Effector CD4-positive, alpha-beta T cell (primary cell): ENCODE measurements at places on chromosomes 4 and X.

DNA sequence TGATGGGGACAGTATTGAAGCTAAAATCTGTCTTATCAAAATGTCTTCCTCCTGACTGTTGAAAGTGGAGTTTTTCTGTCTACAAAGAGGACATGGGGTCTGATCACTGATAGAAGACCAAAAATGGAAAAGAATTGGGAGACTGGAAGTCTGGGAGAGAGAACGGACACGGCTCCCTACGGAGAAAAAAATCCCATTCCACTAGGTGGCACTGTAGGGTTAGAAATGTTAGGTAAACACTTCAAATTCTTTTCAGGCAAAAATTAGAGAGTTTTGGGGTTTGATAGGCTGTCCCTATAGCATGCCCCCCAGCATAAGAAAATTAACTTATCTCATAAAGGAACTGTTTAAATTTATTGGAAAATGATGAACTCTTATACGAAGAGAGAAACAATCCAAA, 200.5 kb downstream of the FAM133A start:
- DNase-seq = no peak

GRCh38 chr4:7828793-7829301, 110.8 kb downstream of the AFAP1 start:
- DNase-seq = no peak

DNA sequence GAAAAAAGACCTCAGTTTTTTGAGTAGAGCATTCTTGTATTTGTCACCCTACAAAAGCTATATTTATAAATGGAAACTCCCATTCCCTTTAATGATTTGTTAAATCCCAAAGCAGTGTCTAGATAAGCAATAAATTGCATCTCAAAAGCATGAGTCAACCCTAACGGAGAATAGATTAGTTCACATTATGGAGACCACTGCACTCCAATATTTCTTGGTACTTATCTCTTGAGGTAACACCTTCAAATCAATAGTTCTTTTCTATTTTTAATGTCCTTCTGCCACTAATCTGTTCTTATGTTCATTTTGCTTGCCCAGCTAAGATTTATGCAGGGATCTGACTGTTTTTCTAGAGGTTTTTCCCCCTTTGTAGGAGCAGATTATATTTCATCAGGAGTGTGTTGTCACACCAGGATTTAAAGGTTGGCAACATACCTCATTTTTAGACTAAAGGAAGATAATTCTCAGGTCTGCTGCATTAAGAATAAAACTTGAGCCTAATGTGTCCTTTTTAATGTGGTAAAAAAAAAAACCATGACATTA, 91.4 kb upstream of the ADGRG2 start:
- DNase-seq = no peak

GRCh38 chr4:184392748-184393559, 81.4 kb downstream of the IRF2 start:
- no peak for DNase-seq

- no peak for DNase-seq
These were observed 957 bp downstream of the TIMM17B start for GRCh38 chrX:48896611-48897011.

DNA sequence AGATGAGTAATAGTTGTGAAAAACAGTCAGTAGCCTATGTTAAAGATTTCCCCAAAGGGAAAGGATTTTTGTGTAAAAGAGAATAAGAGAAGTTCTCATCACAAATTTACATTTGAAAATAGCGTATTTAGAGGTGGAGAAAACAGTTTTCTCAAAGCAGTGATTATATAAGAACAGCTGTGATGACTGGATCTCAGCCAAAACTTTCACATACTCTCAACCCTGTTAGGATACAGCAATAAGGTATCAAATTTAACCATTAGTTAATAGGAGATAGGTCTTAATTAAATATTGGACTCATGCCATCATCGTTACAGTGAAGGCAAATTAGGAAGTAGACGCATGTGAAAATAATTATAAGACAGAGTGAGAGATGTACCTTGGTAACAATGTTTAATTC, 622.7 kb downstream of the PCDH18 start:
- DNase-seq = no peak

- DNase-seq = no peak
These were observed at the start of gene TCEAL3 for GRCh38 chrX:103607364-103608305. TCEAL3 (plus strand) TSS chrX:103607963; CDS start chrX:103609065, 1,102 bp downstream.

- no peak for DNase-seq
These were observed 111.5 kb upstream of the WDFY3 start for GRCh38 chr4:85078016-85078415.

DNA sequence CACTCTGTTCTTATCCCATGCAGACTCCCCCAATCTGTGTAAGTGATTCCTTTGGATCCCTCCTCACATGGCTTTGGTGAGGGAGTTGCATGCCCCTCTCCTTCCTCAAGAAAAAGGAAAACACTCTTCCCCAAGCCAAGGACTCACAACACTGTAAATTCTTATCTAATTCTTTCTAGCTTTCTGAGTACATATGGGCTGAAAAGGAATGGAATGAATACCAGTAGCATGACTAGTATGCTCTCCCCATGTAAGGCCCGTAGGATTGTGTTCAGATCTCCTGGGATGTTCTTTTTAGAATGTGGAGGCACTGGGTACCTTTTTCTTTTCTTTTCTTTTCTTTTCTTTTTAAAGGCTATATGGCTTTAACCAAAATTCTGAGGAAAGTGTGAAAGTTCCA, 17.0 kb upstream of the MAGED1 start:
- no peak for DNase-seq

DNA sequence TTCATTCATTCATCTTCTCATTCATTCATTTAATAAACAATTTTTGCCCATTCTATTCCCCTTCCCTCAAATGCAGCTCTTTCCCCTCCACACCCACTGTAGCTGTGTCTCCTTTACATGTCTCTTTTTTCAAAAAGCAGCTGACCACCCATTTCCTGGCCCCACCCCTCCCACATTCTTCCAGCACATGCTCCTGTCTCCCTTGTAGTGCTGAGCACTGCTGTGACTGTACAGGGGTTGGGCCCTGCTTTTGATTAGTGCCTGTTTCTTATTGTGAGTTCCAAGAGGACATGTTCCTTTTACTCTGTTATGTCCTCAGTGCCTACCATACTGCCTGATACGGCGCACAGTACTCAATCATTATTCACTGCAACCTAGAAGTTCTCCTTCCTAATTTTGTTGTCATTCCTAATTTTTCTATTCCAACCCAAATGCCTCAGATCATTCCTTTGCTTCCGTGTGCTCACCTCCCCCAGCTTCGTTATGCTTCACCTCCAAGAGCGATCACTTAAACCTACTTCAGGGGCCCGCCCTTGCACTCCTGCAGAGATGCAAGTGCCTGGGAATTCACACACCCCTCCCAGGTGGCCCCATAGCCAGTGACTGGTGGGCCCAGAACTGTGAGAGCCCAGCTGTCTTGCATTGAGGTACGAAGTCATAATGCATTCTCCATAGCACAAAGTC, 152.2 kb downstream of the STK32B start:
- no peak for DNase-seq

DNA sequence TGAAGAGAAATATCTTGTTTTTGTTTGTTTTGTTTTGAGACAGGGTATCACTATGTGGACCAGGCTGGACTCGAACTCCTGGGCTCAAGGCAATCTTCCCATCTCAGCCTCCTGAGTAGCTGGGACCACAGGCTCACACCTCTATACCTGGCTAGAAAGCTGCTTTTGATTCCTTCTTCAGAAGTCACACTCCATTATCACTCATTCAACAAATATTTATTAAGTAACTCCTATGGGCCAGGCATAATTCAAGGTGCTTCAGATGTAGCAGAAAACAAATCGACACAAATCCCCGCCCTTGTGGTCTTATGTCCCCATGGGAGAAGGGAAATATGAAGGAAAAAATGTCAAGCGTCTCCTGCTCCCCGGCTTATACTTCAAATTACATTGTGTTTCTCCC, 72.6 kb upstream of the DHX15 start:
- no peak for DNase-seq

GRCh38 chr4:93633721-93634120, 194.8 kb upstream of the ATOH1 start:
- DNase-seq = no peak

DNA sequence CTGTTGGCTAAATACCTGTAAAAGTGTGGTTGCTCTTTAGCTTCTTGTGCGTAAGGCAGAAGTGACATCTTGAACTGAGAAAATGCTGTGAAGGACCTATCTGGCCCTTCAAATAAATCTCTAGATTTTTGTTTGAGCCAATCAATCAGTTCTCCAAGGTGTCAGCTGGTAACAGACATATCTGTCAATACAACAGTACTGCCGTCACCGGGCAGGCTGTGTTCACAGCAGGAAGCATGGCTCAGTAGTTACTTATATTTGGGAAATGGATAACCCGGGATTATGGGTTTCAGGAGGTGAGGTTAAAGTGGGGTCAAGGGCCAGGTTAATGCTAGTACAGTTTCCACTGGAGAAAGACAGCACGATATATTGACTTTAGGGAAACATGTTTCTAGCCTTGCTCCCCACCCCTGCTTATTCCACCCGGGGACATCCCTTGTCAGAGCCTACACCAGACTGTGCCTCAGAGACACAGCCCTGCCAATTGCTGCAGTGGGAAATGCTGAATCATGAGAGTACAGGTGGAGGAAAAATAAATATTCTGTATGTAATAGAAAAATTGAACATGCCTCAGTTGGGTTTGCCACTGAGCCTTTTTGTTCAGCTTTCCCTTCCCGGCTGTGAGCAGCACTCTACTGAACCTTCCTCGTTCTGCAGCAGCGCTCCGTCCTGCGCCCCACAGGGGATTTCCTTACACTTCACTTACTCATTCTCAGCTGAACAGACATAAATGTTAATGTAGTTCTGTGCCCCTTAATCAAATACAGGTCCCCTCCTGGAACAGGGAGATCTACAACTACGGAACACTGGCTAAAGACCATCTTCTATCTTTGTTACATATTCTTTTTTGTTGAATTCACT, 121.1 kb downstream of the MGST2 start:
- no peak for DNase-seq

- no peak for DNase-seq
These were observed 94.8 kb downstream of the GPRIN3 start for GRCh38 chr4:89212666-89213381.

DNA sequence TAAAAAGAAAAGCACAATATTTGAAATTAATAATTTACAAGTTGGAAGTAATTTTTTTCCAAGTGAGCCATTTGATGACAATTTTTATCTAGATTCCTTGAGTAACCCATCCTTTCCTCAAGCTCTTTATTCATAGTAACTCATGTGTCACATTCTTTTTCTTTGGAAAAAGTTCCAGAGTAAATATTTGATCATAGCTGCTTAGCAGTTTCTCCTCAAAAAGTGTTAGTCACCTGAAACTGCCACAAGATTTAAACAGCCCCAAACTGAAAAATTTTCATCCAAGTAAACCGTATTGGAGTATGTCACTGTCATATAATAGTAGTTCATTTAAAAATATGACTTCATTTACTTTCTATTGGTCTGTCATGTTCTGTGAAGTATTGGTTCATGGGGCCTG, 94.6 kb upstream of the CASK start:
- DNase-seq = no peak
